ENCODE measurements at places on chromosomes 5 and 9.

DNA sequence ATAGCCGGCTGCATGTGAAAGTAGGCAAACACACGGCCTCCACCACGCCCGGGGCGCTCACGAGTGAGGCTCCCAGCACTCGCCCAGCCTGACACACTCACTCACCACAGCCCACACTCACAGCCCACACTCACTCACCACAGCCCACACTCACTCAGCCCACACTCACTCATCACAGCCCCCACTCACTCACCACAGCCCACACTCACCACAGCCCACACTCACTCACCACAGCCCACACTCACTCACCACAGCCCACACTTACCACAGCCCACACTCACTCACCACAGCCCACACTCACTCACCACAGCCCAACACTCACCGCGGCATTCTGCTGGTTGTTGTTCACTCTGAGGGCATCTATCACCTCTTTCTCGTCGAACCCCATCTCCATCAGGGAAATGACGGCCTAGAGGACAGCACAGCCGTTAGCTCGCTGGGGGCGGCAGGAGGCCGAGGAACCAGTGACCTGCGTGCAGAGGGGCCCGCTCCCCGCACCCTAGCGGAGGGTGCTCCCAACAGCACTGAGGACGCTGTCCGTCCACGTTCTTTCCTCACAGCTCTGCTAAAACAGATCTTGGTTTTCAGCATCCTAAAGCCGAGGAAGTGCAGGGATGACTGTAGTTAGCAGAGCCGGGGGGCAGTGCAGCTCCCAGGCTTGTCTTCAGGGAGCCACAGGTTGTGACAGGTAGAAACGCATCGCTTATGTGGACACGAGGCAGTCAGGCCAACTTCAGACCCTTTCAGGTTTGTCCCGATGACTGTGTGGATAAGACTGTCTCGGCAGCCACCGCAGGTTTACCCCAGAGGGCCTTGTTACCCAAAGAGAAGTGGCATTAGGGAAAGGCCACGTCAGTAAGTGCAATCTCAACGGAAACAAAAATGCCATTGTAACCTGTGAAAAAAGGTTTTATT lies 21.6 kb downstream of the UBAC1 start:
- H3K27me3 ChIP-seq, result no peaks in the 10 kb centered on the region
- H3K4me3 ChIP-seq, result no peak overlapping the region
- H3K27ac ChIP-seq, result no peak overlapping the region
- no peak for DNase-seq
- peaks cover 59% of the 10 kb centered on the region for H3K36me3 ChIP-seq

- peaks cover 5% of the 10 kb centered on the region for H3K36me3 ChIP-seq
- DNase-seq, result no peak
- H3K27me3 ChIP-seq, result no peaks in the 10 kb centered on the region
- H3K27ac ChIP-seq, result peak overlapping the region; percentile 17
- H3K4me3 ChIP-seq, result no peak overlapping the region
- peaks cover 13% of the 10 kb centered on the region for H3K4me1 ChIP-seq
Measured at GRCh38 chr5:171295299-171295698, 13.7 kb upstream of the TLX3 start.

DNA sequence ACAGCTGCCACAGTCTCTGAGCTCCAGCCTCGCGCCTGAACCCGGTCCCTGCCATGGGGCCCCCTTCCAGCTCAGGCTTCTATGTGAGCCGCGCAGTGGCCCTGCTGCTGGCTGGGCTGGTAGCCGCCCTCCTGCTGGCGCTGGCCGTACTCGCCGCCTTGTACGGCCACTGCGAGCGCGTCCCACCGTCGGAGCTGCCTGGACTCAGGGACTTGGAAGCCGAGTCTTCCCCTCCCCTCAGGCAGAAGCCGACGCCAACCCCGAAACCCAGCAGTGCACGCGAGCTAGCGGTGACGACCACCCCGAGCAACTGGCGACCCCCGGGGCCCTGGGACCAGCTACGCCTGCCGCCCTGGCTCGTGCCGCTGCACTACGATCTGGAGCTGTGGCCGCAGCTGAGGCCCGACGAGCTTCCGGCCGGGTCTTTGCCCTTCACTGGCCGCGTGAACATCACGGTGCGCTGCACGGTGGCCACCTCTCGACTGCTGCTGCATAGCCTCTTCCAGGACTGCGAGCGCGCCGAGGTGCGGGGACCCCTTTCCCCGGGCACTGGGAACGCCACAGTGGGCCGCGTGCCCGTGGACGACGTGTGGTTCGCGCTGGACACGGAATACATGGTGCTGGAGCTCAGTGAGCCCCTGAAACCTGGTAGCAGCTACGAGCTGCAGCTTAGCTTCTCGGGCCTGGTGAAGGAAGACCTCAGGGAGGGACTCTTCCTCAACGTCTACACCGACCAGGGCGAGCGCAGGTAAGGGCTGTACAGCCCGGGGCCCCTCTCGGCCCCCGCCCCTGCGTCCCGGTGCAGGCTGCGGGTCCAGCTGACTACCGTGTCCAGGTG lies 509 bp downstream of the LVRN start:
- H3K36me3 ChIP-seq, result no peaks in the 10 kb centered on the region
- peaks cover 81% of the 10 kb centered on the region for H3K27me3 ChIP-seq
- DNase-seq, result peak; percentile 43
- H3K27ac ChIP-seq, result no peak overlapping the region
- H3K4me1 ChIP-seq, result no peaks in the 10 kb centered on the region

DNA sequence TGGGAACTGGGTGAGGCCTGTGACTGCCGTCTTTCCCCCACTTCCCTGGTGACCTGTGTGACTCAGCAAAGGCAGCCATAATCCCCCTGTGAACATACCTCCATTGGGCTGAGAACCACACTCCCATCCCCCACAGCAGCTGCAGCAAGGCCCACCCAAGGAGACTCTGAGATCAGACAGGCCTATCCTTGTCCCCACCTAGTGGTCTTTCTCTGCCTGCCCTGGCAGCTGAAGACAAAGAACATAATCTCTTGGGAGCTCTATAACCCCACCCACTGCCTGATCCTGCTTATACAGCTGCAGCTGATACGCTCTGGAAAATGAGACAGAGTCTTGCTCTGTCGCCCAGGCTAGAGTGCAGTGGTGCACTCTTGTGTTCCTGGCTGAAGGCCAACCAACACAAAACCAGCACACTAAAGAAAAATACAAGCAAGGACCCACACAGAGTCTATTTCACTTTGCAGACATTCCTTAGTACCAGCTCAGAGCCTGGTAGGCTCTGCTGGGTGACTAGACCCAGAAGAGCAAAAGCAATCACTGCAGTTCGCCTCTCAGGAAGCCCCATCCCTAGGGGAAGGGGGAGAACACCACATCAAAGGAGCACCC lies 106.7 kb downstream of the MCTP1 start:
- no peak overlapping the region for H3K4me3 ChIP-seq
- no peaks in the 10 kb centered on the region for H3K27me3 ChIP-seq
- H3K4me1 ChIP-seq, result peaks cover 5% of the 10 kb centered on the region
- DNase-seq, result no peak

- H3K27ac ChIP-seq, result no peak overlapping the region
- no peak for DNase-seq
Measured at GRCh38 chr5:171676286-171676944, 109.2 kb upstream of the SMIM23 start.

GRCh38 chr9:21875893-21876292 lies 73.5 kb downstream of the MTAP start:
- no peak for DNase-seq
- no peak overlapping the region for H3K4me3 ChIP-seq
- no peaks in the 10 kb centered on the region for H3K27me3 ChIP-seq
- peaks cover 66% of the 10 kb centered on the region for H3K36me3 ChIP-seq

DNA sequence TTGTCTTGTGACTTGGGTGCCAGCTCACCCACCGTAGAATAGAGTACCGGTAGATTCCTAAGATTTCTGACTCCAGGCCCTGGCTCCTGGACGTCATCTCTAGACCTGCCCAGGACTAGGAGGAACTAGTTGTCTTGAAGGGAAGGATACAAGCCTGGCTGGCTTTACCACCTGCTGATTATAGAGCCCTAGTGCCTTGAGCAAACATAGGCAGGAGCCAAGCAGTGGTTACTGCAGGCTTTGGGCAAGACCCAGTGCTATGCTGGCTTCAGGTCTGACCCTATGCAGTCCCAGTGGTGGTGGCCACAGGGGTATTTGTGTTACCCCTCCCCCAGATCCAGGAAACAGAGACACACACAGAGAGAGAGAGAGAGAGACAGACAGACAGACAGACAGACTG lies 606.2 kb downstream of the PDE4D start:
- H3K4me1 ChIP-seq, result peaks cover 13% of the 10 kb centered on the region
- H3K36me3 ChIP-seq, result peaks cover 11% of the 10 kb centered on the region
- peak overlapping the region; percentile 7 for H3K27ac ChIP-seq
- no peaks in the 10 kb centered on the region for H3K27me3 ChIP-seq
- H3K4me3 ChIP-seq, result no peak overlapping the region

- H3K27me3 ChIP-seq, result peaks cover 14% of the 10 kb centered on the region
- H3K4me3 ChIP-seq, result peak overlapping the region; percentile 94
- peak; percentile 47 for DNase-seq
- H3K36me3 ChIP-seq, result peaks cover 2% of the 10 kb centered on the region
- peak overlapping the region; percentile 96 for H3K27ac ChIP-seq
- peaks cover 29% of the 10 kb centered on the region for H3K4me1 ChIP-seq
Measured at GRCh38 chr9:114156657-114157421, 1.5 kb downstream of the COL27A1 start.

GRCh38 chr5:65563777-65564176 lies 681 bp downstream of the PPWD1 start:
- H3K36me3 ChIP-seq, result no peaks in the 10 kb centered on the region
- peak overlapping the region; percentile 99 for H3K27ac ChIP-seq
- DNase-seq, result no peak

- H3K36me3 ChIP-seq, result no peaks in the 10 kb centered on the region
- H3K27ac ChIP-seq, result no peak overlapping the region
- H3K4me1 ChIP-seq, result no peaks in the 10 kb centered on the region
- H3K4me3 ChIP-seq, result no peak overlapping the region
Measured at GRCh38 chr5:15440434-15440833, 59.5 kb upstream of the FBXL7 start.

DNA sequence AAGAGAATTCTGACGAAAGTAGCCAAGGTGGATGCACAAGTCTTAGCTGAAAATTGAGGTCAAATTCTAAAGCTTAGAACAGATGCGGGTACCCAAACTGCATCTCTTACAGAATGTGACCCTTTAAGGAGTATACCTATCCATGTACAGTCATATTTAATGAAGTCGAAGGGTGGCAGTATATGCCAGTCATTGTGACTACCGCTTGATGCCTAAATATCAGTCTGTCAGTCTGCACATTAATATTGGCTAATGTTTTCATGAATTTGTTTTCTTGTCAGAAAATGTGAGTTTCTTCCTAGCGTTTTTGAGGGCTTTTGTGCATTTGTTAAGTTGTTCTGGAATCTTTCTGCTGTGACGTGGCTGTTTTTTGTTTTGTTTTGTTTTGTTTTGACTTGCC lies 264.5 kb upstream of the ELAVL2 start:
- no peaks in the 10 kb centered on the region for H3K4me1 ChIP-seq
- no peak overlapping the region for H3K4me3 ChIP-seq
- H3K27ac ChIP-seq, result no peak overlapping the region
- no peaks in the 10 kb centered on the region for H3K27me3 ChIP-seq
- DNase-seq, result no peak

- no peak for DNase-seq
- H3K4me1 ChIP-seq, result no peaks in the 10 kb centered on the region
- H3K27me3 ChIP-seq, result peaks cover 86% of the 10 kb centered on the region
- H3K36me3 ChIP-seq, result no peaks in the 10 kb centered on the region
Measured at GRCh38 chr5:176178789-176179188, 59.4 kb upstream of the SIMC1 start.

- peaks cover 2% of the 10 kb centered on the region for H3K27me3 ChIP-seq
- peaks cover 23% of the 10 kb centered on the region for H3K4me1 ChIP-seq
- no peak for DNase-seq
- H3K4me3 ChIP-seq, result no peak overlapping the region
- no peaks in the 10 kb centered on the region for H3K36me3 ChIP-seq
Measured at GRCh38 chr9:115398313-115398650, 280.3 kb upstream of the TNC start.

- DNase-seq, result no peak
- H3K4me1 ChIP-seq, result no peaks in the 10 kb centered on the region
- H3K27me3 ChIP-seq, result no peaks in the 10 kb centered on the region
- no peak overlapping the region for H3K27ac ChIP-seq
Measured at GRCh38 chr9:42388146-42388690, 204.8 kb downstream of the SPATA31A6 start.

GRCh38 chr9:5628183-5628529 lies 751 bp upstream of the RIC1 start:
- H3K27me3 ChIP-seq, result no peaks in the 10 kb centered on the region
- H3K4me3 ChIP-seq, result peak overlapping the region; percentile 86
- peak overlapping the region; percentile 96 for H3K27ac ChIP-seq
- H3K4me1 ChIP-seq, result peaks cover 35% of the 10 kb centered on the region
- no peaks in the 10 kb centered on the region for H3K36me3 ChIP-seq

DNA sequence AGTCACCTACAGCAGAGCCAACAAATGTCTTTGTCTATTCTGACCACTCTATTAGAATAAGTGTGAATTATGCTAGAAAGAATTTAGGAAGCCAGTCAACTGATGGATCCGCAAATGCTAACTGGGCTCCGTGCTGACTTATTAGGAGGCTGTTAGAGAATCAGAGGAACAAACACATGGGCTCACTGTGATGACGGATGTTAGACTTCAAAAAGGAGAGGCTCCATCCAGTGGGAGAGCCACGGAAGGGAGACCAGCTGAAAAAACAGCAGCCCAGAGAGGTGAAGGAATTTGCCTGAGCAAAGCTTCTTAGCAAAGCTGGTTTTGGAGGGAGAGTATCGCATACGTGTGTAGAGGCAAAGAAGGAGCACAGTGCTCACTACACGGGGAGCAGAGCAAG lies 5.8 kb upstream of the TGFBI start:
- peaks cover 41% of the 10 kb centered on the region for H3K4me1 ChIP-seq
- no peaks in the 10 kb centered on the region for H3K36me3 ChIP-seq
- peaks cover 10% of the 10 kb centered on the region for H3K27me3 ChIP-seq
- no peak for DNase-seq
- H3K4me3 ChIP-seq, result no peak overlapping the region

- no peaks in the 10 kb centered on the region for H3K36me3 ChIP-seq
- no peak overlapping the region for H3K4me3 ChIP-seq
- no peaks in the 10 kb centered on the region for H3K27me3 ChIP-seq
- no peak for DNase-seq
- H3K4me1 ChIP-seq, result peaks cover 64% of the 10 kb centered on the region
Measured at GRCh38 chr9:73133921-73134407, 17.7 kb upstream of the ANXA1 start.

DNA sequence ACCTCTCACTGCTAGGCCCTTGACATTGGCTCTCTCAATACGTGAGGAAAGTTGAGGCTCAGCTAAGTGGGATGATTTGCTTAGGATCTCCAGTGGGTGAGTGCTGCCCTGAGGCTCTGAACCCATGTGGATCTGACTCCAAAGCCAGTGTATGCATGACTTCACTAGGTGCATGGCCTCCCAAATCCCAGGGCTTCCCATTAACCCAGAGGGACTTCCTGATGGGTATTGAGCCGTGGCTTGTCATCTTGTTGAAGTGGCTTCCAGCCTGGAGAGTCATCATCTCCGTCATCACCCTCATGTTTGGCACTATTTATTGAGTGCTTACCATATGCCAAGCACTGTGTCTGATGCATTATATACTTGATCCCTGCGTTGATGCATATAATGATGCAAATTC lies 37.3 kb upstream of the TEX48 start:
- H3K4me3 ChIP-seq, result no peak overlapping the region
- H3K4me1 ChIP-seq, result peaks cover 11% of the 10 kb centered on the region
- H3K27me3 ChIP-seq, result peaks cover 31% of the 10 kb centered on the region
- no peaks in the 10 kb centered on the region for H3K36me3 ChIP-seq
- no peak for DNase-seq

- H3K27ac ChIP-seq, result peak overlapping the region; percentile 26
- H3K4me1 ChIP-seq, result peaks cover 10% of the 10 kb centered on the region
- no peak overlapping the region for H3K4me3 ChIP-seq
- peaks cover 9% of the 10 kb centered on the region for H3K27me3 ChIP-seq
- DNase-seq, result no peak
- no peaks in the 10 kb centered on the region for H3K36me3 ChIP-seq
Measured at GRCh38 chr5:112594095-112594850, 143.4 kb upstream of the APC start.

GRCh38 chr5:14319102-14319501 lies 176.0 kb downstream of the TRIO start:
- H3K4me1 ChIP-seq, result peaks cover 17% of the 10 kb centered on the region
- no peak overlapping the region for H3K27ac ChIP-seq
- no peaks in the 10 kb centered on the region for H3K27me3 ChIP-seq
- H3K4me3 ChIP-seq, result no peak overlapping the region
